Osteocyte (in vitro differentiated cells): ENCODE measurements at places on chromosomes 5 and 9.
A peak's percentile ranks its signal among the peaks of the same experiment; 100 is the strongest.

DNA sequence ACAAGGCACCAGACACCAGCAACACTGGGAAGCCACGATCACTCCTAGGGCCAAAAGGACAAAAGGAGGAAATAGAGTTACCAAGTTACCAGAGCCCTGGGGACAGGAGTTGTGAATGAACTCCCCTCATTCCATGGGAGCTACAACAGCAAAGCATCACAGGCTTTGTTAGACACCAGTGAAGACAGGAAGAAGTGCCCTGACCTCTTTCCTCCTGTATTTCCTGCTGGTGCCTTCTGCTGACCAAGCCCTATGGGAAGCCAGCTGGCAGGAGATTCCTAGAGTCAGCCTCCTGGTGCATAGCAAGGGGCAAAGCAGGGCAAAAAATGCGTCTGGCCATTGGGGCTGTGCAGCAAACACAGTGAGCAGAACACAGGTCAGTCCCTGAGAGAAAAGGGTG lies 374.7 kb downstream of the ZSWIM6 start:
- no peak for DNase-seq

DNA sequence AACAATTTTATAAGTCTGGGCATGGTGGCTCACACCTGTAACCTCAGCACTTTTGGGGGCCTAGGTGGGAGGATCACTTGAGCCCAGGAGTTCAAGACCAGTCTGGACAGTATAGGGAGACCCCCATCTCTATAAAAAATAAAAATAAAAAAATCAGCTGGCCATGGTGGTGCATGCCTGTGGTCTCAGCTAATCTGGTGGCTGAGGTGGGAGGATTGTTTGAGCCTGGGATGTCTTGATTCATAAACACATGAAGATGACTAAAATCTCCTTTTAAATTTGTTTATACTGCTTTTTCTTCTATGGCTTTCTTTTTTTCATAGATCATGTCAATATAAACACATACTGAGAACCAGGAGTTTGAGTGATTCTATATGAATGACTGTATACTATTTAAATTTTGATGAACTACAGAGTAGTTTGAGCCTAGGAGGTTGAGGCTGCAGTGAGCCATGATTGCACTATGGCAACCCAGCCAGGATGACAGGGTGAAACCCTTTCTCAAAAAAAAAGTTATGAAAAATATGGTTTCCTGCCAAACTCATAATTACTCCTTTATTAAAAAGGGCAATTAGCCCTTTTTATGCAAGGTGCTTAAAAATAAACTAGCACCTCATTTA lies 14.2 kb downstream of the RIC1 start:
- no peak for DNase-seq

GRCh38 chr9:126461608-126462007 lies 135.0 kb downstream of the MVB12B start:
- peak; percentile 80 for DNase-seq

DNA sequence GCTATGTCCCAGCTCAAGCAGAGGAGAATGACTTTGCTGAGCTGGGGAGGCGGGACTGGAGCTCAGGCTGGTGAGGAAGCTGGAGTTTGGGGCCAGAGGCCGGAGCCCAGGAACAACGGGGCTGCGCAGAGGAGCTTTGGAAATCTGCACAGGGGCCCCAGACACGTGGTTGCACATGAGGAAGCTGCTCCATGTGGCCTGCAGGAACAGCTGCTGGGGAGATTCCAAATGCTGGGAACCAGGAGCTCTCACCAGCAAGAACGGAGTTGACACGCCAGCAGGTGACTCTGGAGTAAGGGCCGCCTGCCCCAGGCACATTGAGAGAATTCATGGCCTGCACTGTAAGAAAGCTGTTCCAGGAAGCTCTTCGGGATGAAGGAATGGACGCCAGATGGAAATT lies 91.0 kb downstream of the OLFM1 start:
- no peak for DNase-seq

- no peak for DNase-seq
Observed at GRCh38 chr5:77280036-77280435, 69.6 kb downstream of the PDE8B start.

- DNase-seq: no peak
Observed at GRCh38 chr5:90909940-90910339, 351.3 kb downstream of the ADGRV1 start.

GRCh38 chr5:81233080-81233634 lies at the start of gene CKMT2:
Gene CKMT2, plus strand, starts transcription at chr5:81233322. Its CDS starts 17,811 bp downstream, at chr5:81251133.
- no peak for DNase-seq

DNA sequence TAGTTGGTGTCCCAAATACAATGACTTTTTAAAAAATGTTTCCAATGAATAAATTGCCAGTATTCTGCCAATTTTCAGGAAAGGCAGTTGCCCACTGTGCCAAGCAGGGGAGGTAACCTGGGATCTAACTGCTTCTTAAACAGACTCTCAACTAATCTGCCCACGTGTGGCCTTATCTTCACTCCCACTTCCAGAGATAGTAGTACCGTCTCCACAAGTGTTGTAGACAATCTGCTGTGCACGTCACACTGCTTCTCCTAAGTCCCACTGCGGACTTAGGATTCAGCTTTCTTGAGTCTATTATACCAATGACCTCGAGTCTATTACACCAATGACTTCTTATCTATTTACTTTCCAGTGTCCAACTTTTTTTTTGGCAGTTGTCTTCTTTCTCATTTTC lies 21.2 kb downstream of the POU4F3 start:
- DNase-seq: no peak

- DNase-seq: no peak
Observed at GRCh38 chr9:133701981-133702797, 36.0 kb downstream of the SARDH start.
